ENCODE measurements at places on chromosomes 4 and X.

DNA sequence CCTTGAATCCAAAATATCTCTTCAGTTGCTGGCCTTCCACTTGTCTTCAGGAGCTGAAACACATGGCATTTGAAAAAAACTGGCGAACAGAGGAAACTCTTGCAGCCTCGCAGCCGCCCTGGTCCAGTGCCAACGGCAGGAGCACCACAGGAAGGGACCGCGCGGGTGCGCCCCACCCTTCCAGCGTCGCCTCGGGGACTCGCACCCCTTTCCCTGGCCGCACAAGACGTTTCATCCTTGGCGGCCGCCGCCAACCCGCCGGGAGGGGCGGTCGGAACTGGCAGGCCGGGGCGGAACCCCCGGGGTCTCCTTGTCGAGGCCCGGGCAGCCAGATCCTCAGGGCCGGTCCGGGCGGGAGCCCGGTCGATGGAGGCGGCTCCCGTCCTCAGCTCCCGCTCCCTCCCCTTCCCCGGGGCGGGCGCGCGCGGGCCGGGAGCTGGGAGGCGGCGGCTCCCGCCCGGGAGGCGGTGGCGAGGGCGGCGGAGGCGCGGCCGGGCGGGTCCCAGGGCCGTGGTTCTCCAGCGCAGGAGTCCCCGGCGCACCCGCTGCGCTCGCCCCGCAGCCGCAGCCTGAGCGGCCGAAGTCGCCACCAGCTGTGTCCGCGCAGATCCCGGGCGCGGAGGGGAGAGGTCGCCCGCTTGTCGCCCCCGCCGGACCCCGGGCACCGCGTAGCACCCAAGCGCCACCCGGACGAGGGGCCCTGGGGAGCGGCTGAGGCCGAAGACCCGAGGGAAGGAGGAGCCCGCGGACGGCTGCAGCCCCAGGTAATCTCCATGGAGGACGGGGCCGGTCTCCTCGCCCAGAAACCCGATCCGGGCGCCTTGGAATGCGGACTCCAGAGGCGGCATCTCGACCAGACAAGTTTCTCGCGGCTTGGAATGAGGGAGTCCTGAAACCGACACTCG, 886 bp upstream of the NDST3 start:
- no peak for DNase-seq

DNA sequence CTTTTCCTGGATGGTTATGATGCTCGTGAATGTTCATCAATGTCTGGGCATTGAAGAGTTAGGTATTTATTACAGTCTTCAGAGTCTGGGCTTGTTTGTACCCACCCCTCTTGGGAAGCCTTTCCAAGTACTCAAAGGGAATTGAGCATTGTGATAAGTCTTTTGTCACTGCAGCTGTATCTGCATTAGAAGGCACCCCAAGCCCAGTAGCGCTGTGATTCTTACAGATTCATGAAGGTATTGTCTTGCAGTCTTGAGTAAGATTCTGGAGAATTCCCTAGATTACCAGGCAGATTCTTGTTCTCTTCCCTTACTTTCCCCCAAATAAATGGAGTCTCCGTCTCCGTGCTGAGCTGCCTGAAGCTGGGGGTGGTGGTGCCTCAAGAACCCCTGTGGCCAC, 173.4 kb upstream of the HUWE1 start:
- no peak for DNase-seq

GRCh38 chrX:1928805-1929204, 313.9 kb downstream of the ASMT start:
- no peak for DNase-seq

GRCh38 chrX:13752646-13753045, 18.1 kb downstream of the OFD1 start:
- DNase-seq = no peak

GRCh38 chr4:37946503-37947179, 13.6 kb upstream of the PTTG2 start:
- no peak for DNase-seq

DNA sequence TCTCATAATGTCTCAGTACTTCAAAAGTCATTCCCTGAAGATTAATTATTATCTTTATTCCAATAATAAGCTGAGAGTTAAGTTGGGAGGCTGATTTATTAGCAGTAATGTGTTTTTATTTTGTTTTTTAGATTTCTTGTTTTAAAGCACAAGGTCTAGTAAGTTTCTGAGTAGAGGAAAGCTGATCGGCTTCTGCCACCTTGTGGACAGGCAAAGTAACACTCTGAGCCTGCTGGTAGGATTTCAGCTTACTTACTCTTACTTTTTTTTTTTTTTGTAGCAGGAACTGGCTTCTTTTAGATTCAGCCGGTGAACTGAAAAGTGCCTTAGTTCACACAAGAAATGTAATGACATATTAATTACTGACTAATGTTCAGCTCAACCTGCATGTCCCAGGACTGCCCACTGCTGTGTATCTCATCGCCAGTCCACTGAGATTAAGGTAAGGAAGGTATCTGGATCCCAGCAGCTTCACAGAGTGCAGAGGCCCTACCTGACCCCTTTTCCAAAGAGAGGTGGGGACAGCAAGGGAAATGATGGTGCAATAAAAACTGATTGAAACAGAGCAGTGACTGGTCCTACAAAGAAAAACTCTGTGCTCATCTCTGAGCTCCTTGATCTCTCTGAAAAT, 126.5 kb downstream of the ADGRA3 start:
- DNase-seq = peak; percentile 31

- DNase-seq = no peak
These were observed 339.2 kb downstream of the TMA16 start for GRCh38 chr4:163833669-163834068.

- no peak for DNase-seq
These were observed 328.7 kb upstream of the PPARGC1A start for GRCh38 chr4:24218566-24218965.

DNA sequence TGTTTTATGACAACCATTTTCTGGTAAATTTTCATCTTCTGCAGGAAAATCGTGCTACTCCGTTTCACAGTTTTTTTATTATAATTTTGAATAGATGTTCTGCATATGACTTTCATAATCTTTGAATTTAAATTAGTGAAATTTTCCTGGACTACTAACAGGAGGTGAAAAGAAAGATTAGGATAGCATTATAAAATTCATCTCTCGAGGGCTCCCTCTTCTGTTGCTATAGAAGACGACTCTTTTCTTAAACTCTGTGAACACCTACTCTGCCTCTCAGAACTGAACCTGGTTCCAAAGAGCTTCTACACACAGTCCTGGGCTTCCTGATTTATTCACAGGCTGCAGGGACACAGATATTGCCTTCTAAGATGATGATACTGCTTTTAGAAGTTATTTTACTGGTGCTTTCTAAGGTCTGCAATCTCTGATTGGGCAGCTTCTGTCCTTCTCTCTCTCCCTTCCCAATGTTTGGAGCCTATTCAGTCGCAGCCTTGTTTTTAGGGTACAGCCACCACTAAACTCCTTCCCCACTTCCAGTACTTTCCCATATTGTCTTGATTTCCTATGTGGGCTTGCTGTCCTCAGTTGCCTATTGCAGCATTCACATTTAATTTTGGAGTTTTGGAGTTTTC, 10.1 kb upstream of the SAP30 start:
- DNase-seq = no peak

DNA sequence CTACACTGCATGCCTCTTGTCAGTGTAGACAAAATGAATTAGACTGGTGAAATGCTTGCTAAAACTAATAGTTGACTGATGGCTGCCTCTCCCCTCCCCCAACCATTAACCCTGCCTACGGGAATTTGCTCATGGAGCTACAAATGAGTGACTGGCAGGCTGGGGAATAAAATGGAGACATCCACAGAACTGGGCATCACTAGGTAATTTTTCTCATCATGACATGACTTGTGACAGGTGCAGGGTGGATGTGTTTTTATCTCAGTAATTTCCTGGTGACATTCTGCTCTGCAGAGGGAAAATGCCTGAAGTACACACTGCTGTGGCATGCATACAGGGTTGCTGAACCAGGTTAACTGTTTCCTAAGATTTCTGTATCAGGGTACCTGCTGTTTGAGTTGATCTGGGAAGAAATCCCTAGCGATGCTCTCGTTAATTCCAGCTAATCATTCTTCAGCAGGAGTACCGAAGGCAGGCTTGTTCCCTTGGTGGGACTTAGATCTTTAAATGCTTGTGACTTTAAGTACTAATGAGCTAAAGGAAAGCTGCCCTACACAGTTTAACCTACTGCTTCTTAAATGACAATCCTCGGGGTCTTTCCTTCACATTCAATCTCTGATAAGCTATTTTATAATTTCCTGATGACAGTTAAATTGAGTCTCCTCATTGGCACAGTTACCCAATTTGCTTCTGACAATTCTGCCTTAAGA, 376.3 kb upstream of the LCORL start:
- no peak for DNase-seq

GRCh38 chr4:53784112-53784511, 192.8 kb upstream of the LNX1 start:
- DNase-seq = no peak

DNA sequence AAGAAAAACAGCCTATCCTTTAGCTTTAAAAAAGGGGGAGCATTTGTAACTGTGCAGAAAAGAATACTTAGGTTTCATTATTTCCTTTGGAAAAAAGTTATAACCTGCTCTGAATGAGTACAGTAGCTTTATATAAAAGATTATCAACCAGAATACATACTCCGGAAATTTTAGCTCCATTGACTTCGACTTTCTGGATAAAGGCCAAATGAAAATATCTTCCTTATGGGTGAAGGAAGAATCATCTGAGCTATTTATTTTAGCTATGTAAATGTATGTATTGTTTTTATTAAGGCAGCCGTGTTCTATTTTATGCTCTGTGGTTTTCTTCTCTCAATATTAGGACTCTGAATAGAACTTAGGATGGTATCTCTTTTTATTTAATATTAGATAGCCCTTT, 69.0 kb upstream of the ETNPPL start:
- DNase-seq = no peak

DNA sequence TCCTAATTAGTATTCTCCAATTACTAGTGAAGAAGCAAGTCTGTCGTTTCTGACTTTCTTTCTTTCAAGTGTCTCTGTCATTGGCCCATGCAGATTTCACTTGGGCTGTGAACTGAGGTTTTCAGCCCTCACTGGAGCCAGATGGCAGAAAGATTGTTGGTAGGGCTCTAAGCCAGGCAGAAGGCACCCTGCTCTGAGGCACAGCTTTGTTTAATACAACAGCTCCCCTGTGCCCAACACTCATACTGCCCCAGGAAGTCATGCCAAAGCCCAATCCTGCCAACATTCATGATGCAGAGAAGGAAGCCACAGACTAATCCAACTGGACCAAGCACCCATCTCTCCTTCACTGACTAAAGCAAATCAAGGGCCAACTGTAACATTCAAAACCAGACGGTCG, 117.1 kb upstream of the FRG1 start:
- no peak for DNase-seq

DNA sequence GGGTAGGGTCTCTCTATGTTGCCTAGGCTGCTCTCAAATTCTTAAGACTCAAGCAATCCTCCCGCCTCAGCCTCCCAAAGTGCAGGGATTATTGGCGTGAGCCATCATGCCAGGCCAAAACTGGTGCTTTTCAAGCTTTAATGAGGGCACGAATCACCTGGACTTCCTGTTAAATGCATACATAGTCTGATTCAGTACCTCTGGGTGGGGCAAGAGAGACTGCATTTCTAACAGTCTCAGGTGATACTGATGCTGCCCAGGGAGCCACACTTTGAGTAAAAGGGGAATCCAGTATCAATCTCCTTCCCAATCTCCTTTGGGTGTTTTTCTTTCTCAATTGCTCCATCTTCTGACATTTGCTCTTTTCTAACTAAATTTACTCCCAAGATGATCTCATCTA, 96.5 kb downstream of the SH3RF1 start:
- DNase-seq = no peak

DNA sequence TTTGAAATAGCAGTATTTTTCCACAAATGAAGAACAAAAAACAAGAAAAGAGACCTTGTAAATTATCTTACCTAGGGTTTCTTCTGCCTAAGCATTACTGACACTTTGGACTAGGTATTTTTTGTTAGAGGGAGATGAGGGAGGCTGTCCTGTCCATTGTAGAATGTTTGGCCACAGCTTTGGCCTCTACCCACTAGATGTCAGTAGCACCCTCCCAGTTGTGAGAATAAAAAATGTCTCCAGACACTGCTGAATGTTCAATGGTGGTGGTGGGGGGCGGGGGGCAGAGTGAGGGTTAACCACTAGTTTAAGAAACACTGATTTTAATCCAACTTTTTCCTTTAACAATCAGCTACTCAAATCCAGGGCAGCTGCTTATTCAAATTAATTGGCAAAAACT, 25.8 kb downstream of the OTUD4 start:
- DNase-seq = peak; percentile 40

GRCh38 chrX:23742174-23742696, 841 bp downstream of the ACOT9 start:
- peak; percentile 32 for DNase-seq

- DNase-seq = no peak
These were observed 370.2 kb upstream of the GRIA3 start for GRCh38 chrX:122813876-122814275.

GRCh38 chr4:126106658-126107057, 791.9 kb downstream of the FAT4 start:
- DNase-seq = no peak

DNA sequence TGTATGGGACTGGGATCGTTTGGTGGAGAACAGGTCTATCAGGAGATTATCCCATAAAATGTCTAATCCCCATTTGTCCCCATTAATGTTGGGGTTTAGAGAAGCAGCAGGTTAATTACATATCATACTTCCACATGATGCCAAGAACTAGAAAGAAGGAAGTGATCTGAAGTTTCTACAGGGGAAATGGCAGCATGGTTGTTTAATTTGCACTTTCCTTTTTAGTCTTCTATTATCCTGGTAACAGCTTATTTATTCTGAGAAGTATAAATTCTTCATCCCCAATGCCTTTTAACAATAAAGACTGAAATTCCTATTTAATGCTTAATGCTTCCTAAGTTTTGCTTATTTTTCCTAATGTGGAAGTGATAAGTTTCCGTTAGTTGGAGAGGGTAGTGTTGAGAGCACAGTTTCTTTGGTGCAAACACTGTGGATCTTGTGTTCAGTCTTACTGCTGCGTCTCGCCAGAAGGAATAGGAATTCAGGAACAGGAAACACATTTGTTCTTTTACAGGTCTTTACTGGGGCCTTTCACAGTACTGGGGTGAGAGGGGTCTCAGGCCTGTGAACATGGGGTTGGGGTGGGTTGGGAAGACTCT, 59.5 kb upstream of the TADA2B start:
- DNase-seq = no peak

DNA sequence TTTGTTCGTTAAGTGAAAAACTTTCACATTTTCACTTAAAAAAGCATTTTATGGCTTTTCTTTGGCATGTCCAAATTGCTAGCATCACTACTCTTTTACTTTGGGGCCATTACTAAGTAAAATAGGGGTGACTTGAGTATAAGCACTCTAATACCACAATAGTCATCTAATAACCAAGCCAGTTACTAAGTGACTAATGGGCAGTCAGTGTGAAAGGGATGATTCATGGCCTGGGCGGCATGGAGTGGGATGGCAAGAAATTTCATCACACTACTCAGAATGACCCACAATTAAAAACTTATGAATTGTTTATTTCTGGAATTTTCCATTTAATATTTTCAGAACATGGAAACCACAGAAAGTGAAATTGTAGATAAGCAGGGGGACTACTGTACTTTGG, 60.9 kb downstream of the BMP15 start:
- no peak for DNase-seq

- DNase-seq = no peak
These were observed 1295.8 kb upstream of the AGA start for GRCh38 chr4:178738026-178738425.

- no peak for DNase-seq
These were observed 421 bp upstream of the PLAC1 start for GRCh38 chrX:134658760-134659023.

- DNase-seq = no peak
These were observed 166.6 kb downstream of the LDB2 start for GRCh38 chr4:16731776-16732380.
